MG63 (cell line): ENCODE measurements at places on chromosomes 4 and X. TPM values are rescaled to one million over a fixed set of nuclear protein-coding genes. Genes with fewer than 3 reads are reported as not detected.

Gene SUPT20HL2
- total RNA-seq: not detected in 2 replicates

Gene SORCS2
- 0.25 and 1.5 TPM in 2 replicates for total RNA-seq

GRCh38 chr4:105193536-105193935 lies 46.9 kb downstream of the TET2 start:
- no peak for DNase-seq

- no peak for DNase-seq
Measured at GRCh38 chrX:17638731-17639130, 98.6 kb upstream of the SCML1 start.
